ENCODE measurements at places on chromosomes 6 and 20.

GRCh38 chr6:162670345-162670744 is 57.2 kb downstream of the PRKN start:
- DNase-seq, result no peak

DNA sequence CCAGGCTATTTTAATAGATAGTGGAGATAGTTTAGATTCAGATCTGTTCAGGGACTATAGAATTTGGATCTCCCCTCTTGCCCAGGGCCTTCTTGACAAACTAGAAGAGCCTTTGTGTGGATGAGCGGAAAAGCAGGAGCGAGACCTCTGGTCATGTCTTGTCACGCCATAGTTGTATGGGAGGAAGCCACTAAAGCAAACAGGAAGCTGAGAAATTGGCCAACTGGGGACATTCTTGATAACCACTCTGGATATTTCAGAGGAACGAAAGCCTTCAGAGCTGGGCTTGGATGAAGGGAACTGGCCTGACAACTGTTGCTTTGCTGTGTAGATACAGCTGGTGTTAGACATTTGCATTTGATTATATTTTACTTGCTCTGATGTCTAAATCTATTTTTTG is 54.1 kb upstream of the EXOC2 start:
- no peak for DNase-seq

GRCh38 chr6:123616016-123616415 is 20.7 kb downstream of the TRDN start:
- DNase-seq, result no peak

GRCh38 chr6:31597006-31597405 is 4.2 kb upstream of the NCR3 start:
- DNase-seq, result peak; percentile 43

DNA sequence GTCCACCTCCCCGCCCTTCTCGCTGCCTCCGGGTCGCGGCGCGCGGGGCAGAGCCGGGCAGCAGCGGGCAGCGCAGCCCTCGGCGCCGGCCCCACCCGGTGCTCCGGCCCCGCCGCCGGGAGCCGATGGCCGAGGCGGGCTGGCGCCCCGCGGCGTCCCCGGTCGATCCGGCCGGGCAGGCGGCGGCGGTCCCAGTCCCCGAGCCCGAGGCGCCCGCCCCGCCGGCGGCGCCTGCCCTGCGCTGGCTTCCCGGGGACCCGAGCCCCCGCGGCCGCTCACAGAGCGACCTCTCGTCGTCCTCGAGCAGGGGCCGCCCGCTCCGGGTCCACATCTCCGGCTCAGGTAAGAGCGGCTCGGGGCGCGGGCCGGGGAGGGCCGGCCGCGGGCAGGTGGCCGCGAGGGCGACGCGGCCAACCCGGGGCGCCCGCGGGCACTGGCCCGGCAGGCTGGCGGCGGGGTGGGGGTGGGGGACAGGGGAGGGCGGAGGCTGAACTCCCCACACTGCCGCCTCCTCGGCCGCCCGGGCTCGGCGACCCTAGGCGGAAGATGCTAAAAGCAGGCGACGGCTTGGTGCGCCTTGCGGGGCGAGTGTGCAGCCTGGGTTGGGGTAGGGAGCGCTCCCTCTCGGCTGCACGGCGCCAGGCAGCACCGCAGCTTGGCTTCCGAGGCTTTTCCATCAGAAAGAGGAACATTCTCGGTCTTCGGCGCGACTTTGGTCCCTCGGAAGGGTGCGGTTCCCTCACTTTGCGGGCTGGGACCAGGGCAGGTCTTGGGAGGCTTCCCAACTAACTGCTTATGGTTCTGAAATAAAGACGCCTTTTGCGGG is 25.6 kb upstream of the FUCA2 start:
- no peak for DNase-seq

- DNase-seq, result no peak
Observed at GRCh38 chr6:154488248-154488593, 22.3 kb downstream of the CNKSR3 start.

- DNase-seq, result peak; percentile 65
Observed at GRCh38 chr20:35511814-35512420, 17.5 kb downstream of the C20orf173 start.

DNA sequence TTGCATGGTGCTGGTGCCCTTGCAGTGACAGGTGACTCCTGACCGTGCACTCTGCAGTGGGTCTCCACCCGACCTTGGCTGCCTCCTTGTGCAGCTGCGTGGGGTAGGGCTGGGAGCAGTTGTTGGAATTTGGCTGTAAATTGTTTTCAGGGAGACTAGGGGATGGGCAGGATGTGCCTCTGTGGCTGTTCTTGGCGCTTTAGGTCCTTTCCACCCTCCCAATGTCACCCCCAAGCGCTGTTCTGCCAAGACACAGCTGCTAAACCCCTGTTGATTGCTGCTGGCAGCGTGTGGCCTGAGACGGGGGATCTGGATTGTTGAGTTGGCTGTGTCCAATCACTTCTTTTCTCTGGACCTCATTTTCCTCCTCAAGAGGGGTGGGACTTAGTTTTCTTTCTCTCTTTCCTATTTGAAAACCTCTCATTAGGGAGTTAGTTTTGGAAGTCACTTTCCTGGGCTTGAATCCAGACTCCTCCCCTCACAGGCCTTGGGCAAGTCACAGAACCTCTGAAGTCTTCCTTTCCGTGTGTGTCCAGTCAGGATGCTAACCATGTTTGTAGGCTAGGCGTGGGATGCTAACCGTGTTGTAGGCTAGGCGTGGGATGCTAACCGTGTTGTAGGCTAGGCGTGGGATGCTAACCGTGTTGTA is 8.5 kb downstream of the IGF2R start:
- DNase-seq, result peak; percentile 24

- no peak for DNase-seq
Observed at GRCh38 chr20:20199361-20200160, 147.2 kb downstream of the CFAP61 start.

DNA sequence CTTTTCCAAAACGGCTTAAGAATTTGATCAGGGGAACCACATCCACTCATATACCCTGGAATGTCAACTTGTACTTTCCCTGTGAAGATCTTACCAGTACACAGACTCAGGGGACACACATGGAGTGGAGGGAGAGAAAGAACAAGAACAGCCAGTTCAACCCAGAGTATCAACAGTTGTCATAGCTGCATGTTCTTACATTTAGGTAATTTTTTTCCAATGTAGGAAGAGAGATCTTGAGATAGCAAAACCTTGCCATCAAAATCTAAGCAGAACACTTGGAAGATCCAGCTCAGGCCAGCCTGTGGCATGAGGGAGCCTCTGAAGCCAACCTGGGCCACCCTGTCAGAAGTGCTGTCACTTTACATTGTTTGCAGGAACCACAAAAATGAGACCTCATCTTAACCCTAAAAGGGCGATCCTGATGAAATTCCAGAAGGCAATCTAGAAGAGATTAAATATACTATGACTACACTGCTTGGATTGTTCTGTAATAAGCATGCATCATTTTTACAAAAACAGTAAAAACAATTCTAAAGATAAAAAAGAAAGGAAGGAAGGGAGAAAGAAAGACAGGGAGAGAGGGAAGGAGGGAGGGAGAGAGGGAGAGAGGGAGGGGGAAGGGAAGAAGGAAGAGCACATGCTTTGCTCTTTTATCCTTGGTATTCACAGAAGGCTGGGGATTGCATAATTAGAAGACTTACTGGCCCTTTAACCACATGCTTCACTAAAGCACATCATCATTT is 124.7 kb upstream of the TCF21 start:
- DNase-seq, result no peak

DNA sequence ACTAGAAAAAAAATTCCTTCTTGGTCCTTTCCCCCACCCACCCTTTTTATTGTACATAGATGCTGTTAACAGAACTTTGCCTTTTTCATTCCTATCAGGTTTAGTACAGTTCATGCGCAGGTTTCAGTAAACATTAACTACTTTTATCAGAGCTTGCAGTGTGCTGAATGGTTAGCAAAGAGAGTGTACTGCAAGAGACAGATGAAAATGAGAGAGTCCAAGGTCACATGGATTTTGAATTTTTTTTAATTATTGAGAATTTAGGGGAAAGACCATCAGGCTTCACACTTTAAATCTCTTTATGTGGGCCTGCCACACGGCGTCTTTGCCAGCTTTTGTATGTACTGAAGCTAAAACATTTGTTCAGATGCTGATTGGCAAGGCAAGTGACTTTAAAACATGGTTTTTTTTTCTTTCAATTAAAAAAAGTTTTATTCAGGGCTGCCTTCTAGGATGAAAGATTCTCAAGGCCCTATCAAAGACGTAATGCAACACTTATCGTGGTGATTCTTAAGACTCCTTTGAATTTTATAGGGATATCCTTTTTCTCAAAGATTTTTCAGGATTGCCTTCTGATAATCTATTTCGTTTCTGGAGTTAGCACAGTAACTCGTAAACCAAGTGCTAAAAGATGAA is 32.2 kb downstream of the RREB1 start:
- peak; percentile 56 for DNase-seq

GRCh38 chr6:119426619-119427018 is 77.1 kb upstream of the MAN1A1 start:
- no peak for DNase-seq

GRCh38 chr20:50711113-50711825 is 19.9 kb upstream of the RIPOR3 start:
- DNase-seq, result no peak

- no peak for DNase-seq
Observed at GRCh38 chr6:85193339-85193738, 256.5 kb upstream of the NT5E start.

DNA sequence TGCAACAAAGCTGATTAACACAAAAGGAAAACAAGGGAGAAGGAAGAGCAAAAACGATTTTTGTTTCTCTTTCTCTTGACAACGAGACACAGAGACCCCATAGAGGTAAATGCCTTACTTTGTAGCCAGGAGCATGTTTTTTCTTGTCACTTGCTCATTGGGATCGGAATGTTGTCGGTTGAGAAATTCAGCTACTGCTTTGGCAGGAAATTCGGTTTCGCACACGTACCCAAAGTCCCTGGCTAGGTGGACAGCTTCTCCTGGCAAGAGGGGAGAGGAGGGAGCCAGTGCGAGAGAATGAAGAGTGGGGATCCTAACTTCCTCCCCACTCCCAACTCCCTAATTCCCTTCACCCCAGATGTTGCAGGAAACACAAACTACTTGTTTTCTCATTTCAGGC is 14.5 kb downstream of the TFAP2A start:
- no peak for DNase-seq

Data from hematopoietic multipotent progenitor cell treated with erythropoietin and hydrocortisone succinate and interleukin-3 and kit ligand, for 15 days (in vitro differentiated cells).